Tibial nerve (tissue), 4 donors: ENCODE measurements at places on chromosomes 5 and 9.

GRCh38 chr5:119079318-119079921, 8.5 kb downstream of the DMXL1 start:
- peaks cover 64% of the 10 kb centered on the region for H3K4me1 ChIP-seq

DNA sequence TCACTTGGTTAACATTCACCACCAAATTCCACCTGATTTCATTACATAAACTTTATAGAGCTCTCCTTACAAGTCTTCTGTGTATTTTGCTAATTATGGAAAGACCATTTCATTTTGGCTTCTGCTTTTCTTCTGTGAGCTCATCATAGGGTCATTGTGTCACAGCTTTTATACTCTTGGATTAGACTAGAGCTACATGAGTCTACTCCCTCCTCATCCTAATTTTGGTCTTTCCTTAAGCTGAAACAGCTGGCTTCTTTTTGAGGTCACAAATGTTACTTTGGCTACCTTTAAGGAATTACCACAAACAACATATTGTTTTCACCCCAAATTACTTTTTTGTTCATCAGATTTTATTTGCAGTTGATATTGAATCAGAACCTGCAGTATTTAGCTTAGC, 103.0 kb downstream of the NPR3 start:
- no peak for DNase-seq
- H3K4me3 ChIP-seq, result no peak overlapping the region
- H3K27ac ChIP-seq, result no peak overlapping the region
- H3K4me1 ChIP-seq, result no peaks in the 10 kb centered on the region
- H3K27me3 ChIP-seq, result no peaks in the 10 kb centered on the region

- no peaks in the 10 kb centered on the region for H3K4me1 ChIP-seq
- H3K4me3 ChIP-seq, result no peak overlapping the region
- H3K27me3 ChIP-seq, result no peaks in the 10 kb centered on the region
These were observed 23.2 kb downstream of the CACNA1B start for GRCh38 chr9:137900584-137901310.

DNA sequence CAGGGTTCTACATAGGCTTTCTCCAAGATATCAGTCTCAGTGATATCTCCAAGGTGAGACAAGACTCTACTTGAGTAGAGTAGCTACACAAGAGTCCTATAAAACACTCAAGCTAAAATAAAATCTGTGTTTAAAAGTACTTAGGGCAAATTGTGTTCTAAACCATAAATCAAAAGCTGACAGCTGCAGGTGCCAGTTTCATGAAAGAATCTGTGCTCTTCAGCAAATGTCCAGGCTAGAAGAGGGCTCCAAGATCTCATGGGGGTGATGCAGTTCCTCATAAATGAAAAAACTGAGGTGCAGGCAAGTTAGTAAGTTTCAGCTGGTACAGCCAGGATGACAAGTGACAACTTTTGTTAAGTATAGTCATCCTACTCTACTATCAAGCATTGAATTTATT, 142.8 kb upstream of the TNPO1 start:
- no peak overlapping the region for H3K27ac ChIP-seq
- H3K4me1 ChIP-seq, result no peaks in the 10 kb centered on the region
- no peaks in the 10 kb centered on the region for H3K36me3 ChIP-seq
- no peaks in the 10 kb centered on the region for H3K27me3 ChIP-seq
- DNase-seq, result no peak
- H3K4me3 ChIP-seq, result no peak overlapping the region

DNA sequence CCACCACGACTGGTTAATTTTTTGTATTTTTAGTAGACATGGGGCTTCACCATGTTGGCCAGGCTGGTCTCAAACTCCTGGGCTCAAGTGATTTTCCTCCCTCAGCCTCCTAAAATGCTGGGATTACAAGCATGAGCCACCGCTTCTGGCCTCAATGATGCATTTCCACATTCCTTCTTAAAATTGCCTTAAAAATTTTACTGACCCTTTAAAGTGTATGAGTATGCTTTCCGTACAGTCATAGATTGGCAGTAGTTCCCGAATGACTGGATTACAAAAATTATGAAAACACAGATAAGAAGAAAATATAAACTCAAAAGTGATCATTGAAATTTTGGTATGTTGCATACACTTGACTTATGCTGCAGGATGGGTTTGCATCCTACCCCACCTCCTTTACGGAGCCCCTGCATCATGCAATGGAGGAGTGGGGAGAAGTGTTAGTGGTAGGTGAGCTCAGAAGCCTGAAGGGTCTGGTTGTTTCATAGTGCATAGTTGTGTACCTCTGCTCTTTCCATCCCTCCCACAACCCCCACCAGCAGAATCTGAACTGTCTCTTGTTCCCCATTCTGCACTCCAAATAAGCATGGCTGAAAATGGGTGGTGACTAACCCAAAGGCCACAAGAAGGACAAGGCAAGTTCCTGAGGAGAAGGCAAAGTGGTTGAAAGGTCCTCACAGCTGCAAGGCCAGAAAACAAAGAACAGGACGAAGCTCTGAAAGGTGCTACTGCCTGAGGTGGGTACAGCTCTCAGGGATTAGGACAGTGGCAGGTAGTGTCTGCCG, 26.8 kb downstream of the ANKRD55 start:
- H3K36me3 ChIP-seq, result no peaks in the 10 kb centered on the region
- no peak overlapping the region for H3K27ac ChIP-seq
- no peak overlapping the region for H3K4me3 ChIP-seq
- H3K27me3 ChIP-seq, result no peaks in the 10 kb centered on the region
- no peak for DNase-seq

- H3K27ac ChIP-seq, result no peak overlapping the region
- H3K27me3 ChIP-seq, result no peaks in the 10 kb centered on the region
- H3K36me3 ChIP-seq, result no peaks in the 10 kb centered on the region
- peak; percentile 69 for DNase-seq
- no peaks in the 10 kb centered on the region for H3K4me1 ChIP-seq
- no peak overlapping the region for H3K4me3 ChIP-seq
These were observed 35.6 kb downstream of the DAB2IP start for GRCh38 chr9:121686930-121687541.

DNA sequence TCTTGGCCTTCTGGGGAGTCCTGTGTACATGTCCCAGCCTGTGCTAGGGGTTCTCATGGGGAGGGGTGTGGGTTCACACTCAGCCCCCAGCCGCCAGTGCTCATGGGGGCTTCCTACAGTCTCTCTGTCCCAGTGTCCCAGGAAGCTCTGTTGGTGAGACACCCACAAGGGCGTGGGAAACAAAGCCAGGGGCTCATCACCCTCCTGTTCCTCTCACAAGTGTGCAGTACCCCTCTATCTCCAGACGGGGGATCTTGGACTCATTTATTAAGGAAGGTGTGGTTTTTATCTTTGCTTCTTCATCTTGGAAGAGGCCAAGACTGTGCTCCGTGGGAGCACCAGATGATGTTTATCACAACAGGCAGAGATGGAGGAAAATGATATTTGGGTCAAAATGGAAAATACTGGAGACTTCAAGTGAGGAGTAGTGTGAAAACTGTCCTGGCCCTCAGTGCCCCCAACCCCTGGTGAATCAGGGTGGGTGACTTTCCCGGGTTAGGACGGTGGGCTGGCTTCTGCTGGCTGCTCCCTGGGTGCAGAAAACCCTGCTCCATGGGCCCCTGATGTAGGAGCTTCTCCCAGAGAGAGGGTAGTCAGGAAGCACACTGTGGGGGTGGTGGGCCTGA, 15.2 kb downstream of the TMEM171 start:
- no peaks in the 10 kb centered on the region for H3K4me1 ChIP-seq
- peak; percentile 19 for DNase-seq
- H3K4me3 ChIP-seq, result no peak overlapping the region
- H3K27me3 ChIP-seq, result no peaks in the 10 kb centered on the region
- H3K36me3 ChIP-seq, result no peaks in the 10 kb centered on the region

DNA sequence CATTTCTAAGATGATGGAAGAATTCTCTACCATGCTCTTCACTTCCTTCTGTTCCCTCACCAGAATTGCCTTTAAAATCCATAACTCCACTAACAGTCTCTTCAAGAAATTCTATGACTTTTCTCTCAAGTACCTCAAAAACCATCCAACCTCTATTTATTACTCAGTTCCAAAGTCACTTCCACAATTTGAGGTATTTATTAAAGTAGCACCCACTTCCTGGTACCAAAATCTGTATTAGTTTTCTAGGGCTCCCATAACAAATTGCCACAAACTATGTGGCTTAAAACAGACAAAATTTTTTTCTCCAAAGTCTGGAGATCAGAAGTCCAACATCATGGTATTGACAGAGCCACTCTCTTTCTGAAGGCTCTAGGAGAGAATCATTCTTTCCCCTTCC, 4.9 kb upstream of the SPTLC1 start:
- no peak overlapping the region for H3K27ac ChIP-seq
- DNase-seq, result no peak
- H3K4me3 ChIP-seq, result no peak overlapping the region
- no peaks in the 10 kb centered on the region for H3K36me3 ChIP-seq
- H3K4me1 ChIP-seq, result no peaks in the 10 kb centered on the region
